Stimulated activated CD8-positive, alpha-beta memory T cell treated with anti-CD3 and anti-CD28 coated beads, Interleukin-15, amount 100 ng/mL, for 4 hours (primary cell): ENCODE measurements at places on chromosomes 2 and 18.

- DNase-seq, result no peak
Measured at GRCh38 chr2:119849838-119850565, 90.3 kb downstream of the PTPN4 start.

GRCh38 chr2:70793450-70793849, 3.0 kb upstream of the FIGLA start:
- no peak for DNase-seq

DNA sequence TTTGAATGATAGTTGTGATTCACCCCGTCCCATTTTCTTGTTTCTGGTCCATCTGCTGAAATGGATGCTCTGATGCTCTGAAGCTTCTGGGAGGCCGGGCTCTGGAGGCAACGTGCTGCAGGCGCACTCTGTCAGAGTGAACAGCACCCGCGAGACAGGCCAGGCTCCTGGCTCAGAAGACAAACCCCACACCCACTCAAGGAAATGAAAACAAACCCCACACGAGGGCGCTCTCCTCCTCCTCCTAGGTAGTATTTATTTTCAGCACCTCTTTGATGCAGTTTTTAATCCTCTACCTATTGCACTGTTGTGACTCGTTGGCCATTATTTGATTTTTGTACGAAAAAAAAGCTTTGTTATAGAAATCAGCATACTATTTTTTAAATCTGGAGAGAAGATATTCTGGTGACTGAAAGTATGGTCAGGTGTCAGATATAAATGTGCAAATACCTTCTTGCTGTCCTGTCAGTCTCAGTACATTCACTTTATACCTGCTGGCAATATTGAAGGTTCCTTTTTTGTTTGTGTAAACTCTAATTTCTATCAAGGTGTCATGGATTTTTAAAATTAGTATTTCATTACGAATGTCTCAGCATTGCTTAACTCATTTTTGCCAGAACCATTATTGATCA, 10.3 kb upstream of the CHST10 start:
- DNase-seq, result peak; percentile 48

DNA sequence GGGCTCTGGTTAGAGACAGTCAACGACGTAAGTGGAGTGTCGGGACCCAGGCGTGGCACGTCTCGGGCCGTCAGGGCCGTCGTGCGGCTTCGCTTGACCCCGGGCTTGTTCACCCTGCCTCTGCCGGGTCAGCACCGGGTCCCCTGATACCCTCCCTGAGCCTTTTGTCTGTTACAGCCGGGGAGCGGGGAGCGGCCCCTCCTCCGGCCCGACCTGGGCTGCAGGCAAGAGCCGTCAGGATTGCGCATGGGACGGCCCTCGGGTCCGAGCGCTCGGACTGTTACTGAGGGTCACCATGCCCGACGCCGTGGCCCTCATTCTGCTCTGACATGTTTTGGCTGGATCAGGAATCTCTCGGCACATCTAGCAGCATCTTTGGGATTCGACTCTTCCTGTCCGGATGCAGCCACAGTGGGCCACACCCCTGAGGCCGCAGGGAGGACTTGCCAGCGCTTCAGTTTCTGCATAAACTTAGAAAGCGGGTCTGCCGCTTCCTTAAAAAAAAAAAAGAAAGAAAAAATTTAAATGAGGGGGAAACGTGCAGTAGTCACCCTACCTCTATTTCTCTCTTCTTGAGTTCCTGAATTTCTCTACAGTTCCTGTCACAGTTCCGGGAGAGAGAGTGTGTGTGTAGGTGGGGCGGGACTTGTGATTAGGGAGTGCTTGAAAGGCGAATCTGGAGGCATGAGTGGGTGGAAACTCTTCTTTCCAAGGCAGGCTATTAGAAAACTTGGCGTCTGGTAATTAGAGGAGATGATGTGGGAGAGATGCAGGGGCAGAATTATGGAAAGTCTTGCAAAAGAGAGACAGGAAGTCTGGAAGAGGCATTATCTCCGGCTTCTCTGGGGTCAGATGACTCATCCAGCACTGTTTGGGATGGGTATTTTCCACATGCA, 909 bp downstream of the TMEM87B start:
- no peak for DNase-seq

GRCh38 chr2:202069170-202070067, 3.6 kb upstream of the KIAA2012 start:
- DNase-seq, result no peak

DNA sequence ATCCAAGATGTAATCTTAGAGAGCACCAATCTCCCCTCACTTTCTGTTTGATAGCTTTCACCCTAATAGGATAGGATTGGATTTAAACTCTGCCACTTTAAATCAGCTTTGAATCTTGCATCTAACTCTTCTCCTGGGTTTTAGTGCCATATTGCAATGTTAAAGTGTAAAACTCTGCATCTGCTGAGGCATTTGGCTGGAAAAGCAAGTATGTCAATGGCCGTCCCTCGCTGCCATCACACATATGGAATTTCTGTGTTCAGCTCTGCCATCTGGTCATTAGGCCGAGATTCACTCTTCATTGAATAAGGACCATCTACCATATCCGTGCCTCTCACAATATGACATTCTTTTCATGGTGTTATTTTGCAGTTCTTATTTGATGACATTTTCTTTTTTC, 728.1 kb upstream of the PIK3C3 start:
- no peak for DNase-seq
